Esophagus muscularis mucosa (tissue), 4 donors: ENCODE measurements at places on chromosomes 16 and 17.

GRCh38 chr17:50169121-50169764 lies 3.4 kb downstream of the SGCA start:
- H3K27me3 ChIP-seq: no peaks in the 10 kb centered on the region
- H3K4me3 ChIP-seq: no peak overlapping the region
- DNase-seq: no peak
- H3K4me1 ChIP-seq: peaks cover 33% of the 10 kb centered on the region

DNA sequence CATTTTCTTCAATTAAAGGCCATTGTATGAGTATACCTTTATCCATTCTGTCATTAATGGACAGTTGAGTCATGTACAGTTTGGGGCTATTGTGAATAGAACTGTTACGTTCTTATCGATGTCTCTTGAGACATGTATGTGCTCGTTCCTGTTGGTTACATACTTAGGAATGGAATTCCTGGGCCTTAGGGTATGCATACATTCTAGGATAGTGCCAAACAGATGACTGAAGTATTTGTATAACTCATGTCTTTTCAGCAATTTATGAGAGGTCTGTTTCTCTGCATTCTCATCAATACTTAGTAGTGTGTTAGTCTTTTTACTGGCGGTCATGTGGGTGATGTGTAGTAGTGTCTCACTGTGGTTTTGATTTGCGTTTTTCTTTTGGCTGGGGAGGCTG lies 81.2 kb downstream of the USP22 start:
- H3K27me3 ChIP-seq: no peaks in the 10 kb centered on the region
- H3K36me3 ChIP-seq: no peaks in the 10 kb centered on the region
- H3K4me1 ChIP-seq: no peaks in the 10 kb centered on the region
- no peak for DNase-seq

DNA sequence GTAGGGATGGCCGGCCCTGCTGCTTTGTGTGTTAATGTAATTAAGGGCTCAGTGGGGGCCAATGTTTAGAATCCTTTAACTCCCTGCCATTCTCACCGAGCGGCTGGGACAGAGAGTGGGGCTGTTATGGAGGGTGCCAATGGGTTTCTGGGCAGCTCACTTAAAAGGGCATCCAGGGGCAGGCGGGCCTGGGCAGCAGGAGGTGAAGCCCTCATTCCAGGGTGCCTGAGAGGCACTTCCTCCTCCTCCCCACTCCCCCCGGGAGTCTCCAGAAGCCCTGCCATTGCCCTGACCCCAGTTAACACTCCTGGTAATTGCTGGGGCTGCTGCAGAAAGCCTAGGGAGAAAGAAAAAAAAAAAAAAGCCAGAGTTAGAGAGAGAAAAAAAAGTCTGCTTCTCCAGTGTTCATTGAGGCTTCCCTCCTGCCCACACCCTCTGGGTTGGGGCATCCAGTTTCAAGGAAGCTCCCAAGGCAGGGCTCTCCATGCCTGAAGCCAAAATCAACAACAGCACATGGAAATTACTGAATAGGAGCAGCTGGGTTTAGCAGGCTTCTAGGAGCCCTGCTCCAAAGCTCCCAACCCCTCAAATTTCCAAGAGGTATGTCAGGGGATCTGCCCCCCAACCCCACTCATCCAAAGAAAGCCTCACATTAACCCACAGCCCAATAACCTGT lies 28.0 kb downstream of the CUEDC1 start:
- H3K4me3 ChIP-seq: no peak overlapping the region
- no peaks in the 10 kb centered on the region for H3K36me3 ChIP-seq

DNA sequence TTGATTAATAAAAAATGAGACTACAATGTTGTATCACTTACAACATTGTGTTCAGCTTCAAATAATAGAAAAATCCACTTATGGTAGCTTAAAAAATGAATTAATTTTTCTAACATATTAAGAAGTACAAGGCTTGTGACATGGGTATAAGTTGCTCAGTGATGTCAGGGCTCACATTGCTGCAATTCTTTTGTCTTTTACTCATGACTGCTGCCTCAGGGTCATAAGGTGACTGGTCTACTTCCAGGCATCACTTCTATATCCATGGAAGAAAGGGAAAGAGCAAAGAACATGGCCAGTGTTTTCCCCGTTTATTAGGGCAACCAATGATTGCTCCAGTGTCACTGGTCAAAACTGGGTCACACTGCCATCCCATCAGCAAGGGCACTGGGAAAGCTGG lies 295.3 kb downstream of the MAP2K4 start:
- no peak for DNase-seq
- no peak overlapping the region for H3K4me3 ChIP-seq
- H3K27me3 ChIP-seq: no peaks in the 10 kb centered on the region

DNA sequence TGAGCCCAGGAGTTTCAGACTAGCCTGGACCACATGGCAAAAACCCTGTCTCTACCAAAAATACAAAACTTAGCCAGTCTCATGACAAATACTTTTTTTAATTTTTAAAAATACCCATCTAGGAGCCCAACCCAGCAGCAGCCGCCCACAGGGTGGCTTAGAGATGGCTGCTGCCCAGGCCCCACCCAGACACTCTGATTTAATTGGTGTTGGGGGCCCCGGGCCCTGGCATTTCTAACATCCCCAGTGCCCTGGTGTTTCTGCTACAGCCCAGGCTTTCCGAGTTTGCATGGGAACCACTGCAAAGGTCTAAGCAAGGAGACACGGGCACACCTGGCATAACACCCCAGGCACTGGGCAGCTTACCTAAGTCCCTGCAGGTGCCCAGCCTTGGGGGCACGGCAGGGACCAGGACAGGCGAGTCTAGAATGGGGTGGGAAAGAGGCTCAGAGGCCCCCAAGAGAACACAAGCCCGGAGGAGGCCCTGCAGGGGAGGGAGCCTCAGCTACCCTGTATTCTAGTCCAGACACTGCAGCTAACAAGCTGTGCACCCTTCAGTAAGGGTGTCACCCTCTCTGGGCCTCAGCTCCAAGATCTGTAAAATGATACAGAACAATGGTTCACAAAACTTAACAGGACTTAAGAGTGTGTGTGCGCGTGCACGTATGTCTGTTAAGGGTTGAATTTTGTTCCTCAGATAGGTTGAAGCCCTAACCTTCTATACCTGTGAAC lies 48.8 kb downstream of the RMI2 start:
- no peak for DNase-seq
- H3K4me1 ChIP-seq: peaks cover 4% of the 10 kb centered on the region
- no peak overlapping the region for H3K4me3 ChIP-seq
- H3K36me3 ChIP-seq: no peaks in the 10 kb centered on the region
- no peaks in the 10 kb centered on the region for H3K27me3 ChIP-seq
- no peak overlapping the region for H3K27ac ChIP-seq

DNA sequence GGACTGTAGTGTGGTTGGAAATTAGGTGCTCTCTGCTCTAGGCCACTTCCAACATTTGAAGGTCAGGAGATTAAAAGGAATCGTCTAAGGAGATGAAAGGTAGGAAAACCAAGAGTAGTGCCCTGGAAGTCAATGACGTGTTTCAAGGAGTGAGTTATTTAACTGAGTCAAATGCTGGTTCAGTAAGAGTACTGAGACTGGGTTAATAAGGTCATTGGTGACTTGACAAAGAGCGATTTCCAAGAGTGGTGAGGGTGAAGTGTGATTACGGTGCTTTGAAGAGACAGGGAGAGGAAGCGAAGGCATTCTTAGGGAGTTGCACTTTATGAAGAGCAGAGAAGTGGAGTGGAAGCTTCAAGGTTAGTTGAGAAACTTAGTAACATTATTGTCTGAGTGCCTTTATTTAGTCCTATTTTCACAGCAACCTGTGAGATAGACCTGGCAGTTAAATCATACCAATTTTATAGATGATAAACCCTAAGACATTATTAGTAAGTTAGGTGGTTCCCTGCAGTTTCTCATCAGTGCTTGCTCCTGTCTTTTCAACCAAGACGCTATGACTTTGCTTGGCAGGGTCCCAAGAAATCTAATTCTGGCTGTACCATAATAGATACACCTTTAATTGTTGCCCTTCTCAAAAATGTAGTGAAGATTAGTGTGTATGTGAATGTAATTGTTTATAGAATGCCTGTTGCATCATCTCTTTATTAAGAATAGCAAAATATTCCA lies 5.9 kb downstream of the ZNF207 start:
- peaks cover 54% of the 10 kb centered on the region for H3K4me1 ChIP-seq
- no peak for DNase-seq
- no peak overlapping the region for H3K27ac ChIP-seq
- peaks cover 27% of the 10 kb centered on the region for H3K36me3 ChIP-seq

GRCh38 chr16:3282103-3282729 lies 1.1 kb upstream of the ZNF263 start:
- no peaks in the 10 kb centered on the region for H3K27me3 ChIP-seq
- H3K4me3 ChIP-seq: peak overlapping the region; percentile 99
- DNase-seq: no peak
- peak overlapping the region; percentile 96 for H3K27ac ChIP-seq
- H3K4me1 ChIP-seq: peaks cover 35% of the 10 kb centered on the region
- peaks cover 18% of the 10 kb centered on the region for H3K36me3 ChIP-seq

GRCh38 chr16:79519448-79519847 lies 81.1 kb downstream of the MAF start:
- H3K36me3 ChIP-seq: no peaks in the 10 kb centered on the region
- no peak overlapping the region for H3K4me3 ChIP-seq
- no peak overlapping the region for H3K27ac ChIP-seq
- H3K4me1 ChIP-seq: no peaks in the 10 kb centered on the region
- no peak for DNase-seq

- H3K36me3 ChIP-seq: peaks cover 8% of the 10 kb centered on the region
- no peak overlapping the region for H3K4me3 ChIP-seq
- no peaks in the 10 kb centered on the region for H3K27me3 ChIP-seq
- peaks cover 12% of the 10 kb centered on the region for H3K4me1 ChIP-seq
- H3K27ac ChIP-seq: no peak overlapping the region
- DNase-seq: no peak
Observed at GRCh38 chr17:17884391-17885357, 47.9 kb upstream of the SREBF1 start.

GRCh38 chr17:67055811-67056745 lies 11.7 kb downstream of the CACNG1 start:
- peak; percentile 87 for DNase-seq
- no peak overlapping the region for H3K4me3 ChIP-seq
- H3K27ac ChIP-seq: no peak overlapping the region
- H3K4me1 ChIP-seq: no peaks in the 10 kb centered on the region
- no peaks in the 10 kb centered on the region for H3K27me3 ChIP-seq

DNA sequence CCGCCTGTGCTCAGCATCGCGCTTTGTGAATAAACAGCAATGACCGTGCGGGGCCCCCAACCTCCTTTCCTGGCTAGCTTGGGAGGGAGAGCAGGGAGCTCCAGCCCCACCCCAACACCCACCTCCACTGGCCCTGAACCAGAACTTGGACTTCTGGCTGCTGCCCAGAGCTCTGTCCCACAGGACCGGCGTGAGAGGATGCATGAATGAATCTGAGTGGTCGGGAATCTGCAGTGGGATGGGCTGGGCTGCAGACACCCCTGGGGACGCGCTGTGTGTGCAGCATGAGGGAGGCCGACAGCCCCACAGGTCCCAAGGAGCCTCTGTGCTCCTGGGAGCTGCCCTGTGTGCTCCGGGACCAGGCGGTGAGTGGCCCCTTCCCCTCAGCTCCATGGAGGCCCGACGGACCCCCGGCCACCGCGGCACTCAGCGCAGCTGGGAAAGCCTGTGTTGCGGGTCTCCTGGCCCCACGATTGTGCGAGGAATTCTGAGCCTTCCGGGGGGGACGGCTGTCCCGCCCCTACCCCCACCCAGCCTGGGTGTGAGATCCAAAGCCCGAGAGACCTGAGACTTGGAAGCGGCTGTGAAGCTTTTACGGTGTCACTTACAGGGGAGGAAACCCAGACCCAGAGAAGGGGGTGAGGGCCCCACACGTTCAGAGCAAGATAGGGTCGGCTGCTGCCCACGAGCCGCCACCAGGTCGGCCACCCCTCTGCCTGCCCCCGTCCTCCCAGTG lies 5.4 kb downstream of the PIEZO1 start:
- H3K4me3 ChIP-seq: peak overlapping the region; percentile 22
- no peaks in the 10 kb centered on the region for H3K27me3 ChIP-seq
- peaks cover 97% of the 10 kb centered on the region for H3K4me1 ChIP-seq
- H3K27ac ChIP-seq: peak overlapping the region; percentile 97
- DNase-seq: no peak

- H3K27ac ChIP-seq: no peak overlapping the region
- H3K4me1 ChIP-seq: peaks cover 11% of the 10 kb centered on the region
Observed at GRCh38 chr16:22093331-22093730, 990 bp downstream of the VWA3A start.

DNA sequence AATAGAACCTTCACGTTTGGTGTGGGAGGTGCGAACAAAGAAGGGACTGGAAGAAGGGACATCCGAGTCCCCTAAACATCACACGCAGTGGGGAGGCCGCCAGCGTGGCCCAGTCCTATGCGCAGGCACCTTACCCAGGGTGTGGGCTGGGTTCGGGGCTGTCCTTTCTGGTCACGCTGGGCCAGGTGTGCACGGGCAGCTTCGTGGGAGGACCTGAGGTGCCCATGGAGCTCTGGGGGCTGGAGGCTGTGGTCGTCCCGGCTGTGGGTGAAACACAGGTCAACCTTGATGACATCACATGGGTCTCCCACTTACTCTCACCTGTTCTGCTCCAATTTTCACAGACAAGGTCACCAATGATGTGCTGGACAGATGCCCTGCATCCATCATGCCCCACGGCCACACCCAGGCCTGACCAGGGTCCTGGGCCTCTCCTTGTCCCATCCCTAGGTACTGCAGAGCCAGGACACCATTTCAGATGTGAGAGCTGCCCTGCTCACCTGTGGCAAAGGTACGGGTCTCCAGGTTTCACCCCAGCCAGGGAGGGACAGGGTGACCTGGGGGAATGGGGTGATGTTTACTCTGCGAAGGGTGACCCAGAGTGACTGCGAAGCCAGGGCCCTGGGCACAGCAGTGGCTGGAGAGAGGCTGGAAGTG lies 3.1 kb downstream of the CD300C start:
- no peak overlapping the region for H3K4me3 ChIP-seq
- no peaks in the 10 kb centered on the region for H3K4me1 ChIP-seq
- H3K27me3 ChIP-seq: no peaks in the 10 kb centered on the region

DNA sequence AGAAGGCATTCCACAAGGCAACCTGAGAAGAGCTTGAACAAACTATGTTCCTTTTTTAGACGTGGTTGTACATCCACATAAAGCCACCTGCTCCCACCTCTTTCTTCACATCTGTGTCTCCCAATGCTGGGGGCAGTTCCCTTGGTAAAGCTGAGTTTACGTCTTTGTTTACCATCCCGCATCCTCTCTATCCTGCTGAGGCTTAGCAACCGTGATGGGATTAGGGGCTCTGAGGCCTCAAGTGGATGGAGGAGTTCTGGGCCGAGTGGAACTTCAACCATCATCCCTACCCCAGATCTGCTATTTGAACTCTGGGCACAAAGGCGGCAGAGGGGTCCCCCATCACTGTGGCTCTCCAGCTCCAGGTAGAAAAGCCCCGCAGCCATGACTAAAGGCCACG lies 94.2 kb upstream of the CREBBP start:
- H3K4me1 ChIP-seq: no peaks in the 10 kb centered on the region
- H3K36me3 ChIP-seq: peaks cover 53% of the 10 kb centered on the region
- no peak overlapping the region for H3K27ac ChIP-seq
- DNase-seq: no peak
- H3K27me3 ChIP-seq: no peaks in the 10 kb centered on the region
